ENCODE measurements at places on chromosomes 11 and 22.

DNA sequence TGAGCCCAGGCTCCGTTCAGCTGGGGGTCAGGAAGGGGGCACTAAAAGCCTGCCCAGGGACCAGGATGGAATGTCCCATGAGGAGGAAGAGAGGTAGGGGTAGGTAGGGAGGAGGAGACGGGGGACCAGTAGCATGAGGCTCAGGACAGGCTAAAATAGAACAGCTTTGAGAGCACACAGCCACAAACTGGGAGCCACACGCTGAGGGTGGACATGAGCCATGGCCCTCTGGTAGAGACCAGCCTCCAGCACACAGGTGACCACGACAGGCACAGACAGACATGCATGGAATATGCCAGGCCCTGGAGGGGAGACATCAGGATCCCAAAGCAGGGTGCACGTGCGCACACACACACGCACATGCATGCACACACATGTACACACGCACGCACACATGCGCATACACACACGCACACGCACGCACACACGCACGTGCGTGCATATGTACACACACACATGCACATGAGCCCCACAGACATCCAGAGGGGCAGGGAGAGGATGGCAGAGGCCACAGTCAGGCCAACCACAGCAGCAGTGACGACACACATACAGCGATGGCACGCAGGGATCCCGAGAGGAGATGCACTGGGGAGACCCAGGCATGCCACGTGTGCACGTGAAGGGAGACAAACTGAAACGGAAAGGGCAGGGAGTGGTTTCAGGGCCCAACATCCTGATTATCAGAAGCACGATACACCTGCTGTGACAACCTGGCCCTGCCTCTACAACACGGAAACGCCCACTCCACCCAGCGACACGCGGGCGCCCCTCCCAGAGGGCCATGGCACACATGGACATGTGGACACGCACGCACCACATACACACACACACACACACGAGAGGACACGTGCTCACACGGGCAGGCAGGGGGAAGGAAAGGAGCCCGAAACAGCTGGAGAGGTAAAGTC, 25.7 kb downstream of the LRRC10B start:
- no peak for DNase-seq

DNA sequence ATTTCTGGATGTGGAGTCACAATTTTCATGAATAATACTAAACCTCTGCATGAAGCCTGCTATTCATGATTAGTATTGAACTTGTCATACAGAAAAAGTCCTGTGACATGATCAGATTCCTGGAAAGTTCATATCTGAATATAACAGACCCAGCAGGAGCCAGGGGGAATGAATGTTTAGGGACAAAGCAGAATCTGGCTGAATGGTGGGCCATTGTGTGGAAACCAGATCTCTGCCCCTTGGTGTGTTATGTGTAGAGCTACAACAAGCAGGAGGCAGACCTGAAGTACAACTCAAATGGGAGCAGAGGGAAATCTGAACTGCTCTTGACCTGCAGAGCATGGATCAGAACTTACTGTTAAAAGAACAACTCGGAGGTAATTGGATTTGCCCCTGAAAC, 30.3 kb downstream of the KREMEN1 start:
- no peak for DNase-seq

DNA sequence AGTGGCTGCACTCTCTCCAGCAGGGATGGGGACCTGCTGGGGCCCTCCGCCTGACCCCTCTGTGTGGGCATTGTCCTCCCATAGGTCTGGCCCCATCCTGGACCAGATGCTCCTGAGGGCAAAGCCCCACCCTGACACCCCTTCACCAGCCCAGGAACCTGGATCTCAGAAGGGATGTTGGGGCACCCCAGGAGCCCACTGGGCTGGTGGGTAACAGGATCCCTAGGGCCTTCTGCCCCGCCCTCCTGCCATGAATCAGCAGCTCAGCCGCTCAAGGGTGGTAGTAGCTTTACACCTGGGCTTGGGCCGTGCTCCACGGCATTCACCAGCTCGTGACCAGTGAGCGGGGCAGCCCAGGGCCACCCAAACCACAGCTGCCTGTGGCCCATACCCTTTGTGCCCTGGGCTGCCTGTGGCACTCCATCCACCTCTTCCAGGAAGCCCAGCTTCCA, 1.0 kb upstream of the MAPK12 start:
- DNase-seq = no peak

DNA sequence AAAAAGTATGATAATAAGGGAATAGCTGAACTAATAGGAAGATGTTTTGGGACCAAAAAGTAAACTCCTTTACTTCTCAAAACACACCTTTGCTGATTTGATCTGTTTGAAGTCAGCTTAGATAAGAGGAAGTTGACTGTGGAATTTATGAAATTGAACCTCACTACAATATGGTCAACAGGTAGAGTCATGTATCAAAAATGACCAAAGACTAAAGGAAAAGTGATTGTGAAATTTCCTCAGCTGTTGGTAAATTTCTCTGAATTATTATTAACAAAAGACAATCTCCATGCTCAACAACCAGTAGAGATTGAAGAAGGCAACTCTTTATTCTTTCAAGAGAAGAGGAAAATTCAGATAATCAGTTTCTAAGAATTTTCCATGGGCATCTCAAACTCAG, 826.5 kb downstream of the KCNA4 start:
- DNase-seq = no peak

DNA sequence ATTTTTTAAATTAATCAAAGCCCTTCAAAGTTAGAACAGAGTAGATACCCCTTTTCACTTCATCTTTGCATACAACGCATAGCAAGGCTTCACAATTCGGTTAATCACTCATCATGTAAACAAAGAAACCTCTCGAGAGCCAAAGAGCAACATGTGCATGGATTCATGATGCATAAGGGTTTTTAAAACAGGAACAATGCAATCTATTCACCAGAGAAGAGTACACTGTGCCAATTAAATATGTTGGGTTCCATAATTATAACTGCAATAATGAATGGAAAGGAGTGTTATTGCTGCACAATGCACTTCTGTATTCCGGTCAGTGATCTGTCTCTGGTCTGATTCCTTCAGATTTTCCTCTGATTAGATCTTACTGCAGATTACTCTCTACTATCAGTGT, 45.3 kb downstream of the CADM1 start:
- DNase-seq = no peak

DNA sequence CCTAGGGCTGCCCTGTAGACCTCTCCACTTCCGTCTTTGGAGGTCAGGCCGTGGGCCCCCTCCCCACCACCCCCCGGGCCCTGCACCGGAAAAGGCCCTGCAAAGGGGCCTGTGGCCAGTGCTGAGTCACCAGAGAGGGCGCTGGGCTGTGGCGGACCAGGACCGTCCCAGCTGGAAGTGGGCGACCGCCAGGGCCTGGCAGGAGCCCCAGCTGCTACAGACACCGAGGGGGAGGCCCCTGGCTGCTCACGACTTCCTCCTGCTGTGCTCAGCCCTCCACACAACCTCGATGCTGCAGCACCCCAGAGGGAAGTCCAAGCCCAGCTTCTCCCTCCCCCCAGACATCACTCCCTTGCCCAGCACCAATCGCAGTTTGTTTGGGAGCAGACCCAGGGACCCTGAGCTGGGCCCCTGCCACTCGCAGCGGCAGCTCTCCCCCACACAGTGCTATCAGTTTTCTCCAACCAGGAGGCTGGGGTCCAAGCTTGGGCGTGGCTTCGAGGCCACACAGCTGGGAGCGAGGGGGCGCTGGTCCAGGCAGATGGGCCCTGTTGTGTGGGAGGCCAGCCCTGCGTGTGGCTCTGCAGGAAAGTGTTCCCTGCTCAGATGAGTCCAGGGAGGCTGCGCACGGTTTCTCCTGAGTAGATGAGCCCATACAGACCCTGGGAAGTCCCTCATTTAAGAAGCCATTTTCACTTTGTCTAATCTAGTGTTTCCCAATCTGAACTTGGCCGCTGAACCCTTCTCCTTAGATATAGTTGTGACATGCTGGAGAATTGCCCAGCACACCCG, 5.6 kb upstream of the SH3BP1 start:
- no peak for DNase-seq

GRCh38 chr11:34788642-34789041, 127.5 kb downstream of the APIP start:
- no peak for DNase-seq

DNA sequence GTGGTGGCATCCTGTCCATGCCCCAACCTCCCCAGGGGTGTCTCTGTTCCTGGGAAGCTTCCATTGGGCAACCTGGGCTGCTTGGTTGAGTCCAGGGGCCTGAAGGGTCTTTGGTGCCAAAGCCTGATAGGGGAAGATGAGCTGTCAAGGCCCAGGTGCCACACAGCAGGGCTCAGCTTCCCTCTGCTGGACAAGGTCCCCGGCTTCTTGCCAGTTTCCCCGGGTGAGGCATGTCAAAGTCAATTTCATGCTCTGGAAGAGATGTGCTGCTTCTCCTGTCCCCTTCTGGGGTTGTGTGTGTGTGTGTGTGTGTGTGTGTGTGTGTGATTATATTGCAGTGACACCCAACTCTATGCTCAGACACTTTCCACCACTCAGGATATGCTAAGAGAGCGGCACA, 26.9 kb downstream of the TP53I11 start:
- no peak for DNase-seq

DNA sequence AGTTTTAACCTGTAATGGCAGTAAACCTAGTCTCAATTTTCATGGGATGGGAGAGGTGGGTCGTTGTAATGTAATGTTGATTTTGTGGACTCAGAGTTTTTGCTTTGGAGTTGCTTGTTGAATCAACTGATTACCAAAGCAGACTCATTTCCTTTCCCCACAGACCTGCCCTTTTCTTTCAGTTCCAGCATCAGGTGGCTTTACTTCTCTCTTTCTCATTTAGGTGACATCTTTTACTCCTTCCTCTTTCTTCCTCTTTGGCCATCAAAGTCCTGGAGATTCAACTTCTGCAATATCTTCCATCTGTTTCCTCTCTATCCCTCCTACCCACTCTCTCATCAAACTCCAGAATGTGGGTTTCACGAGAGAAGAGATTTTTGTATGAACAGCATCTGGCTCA, 313.9 kb downstream of the TMEM135 start:
- no peak for DNase-seq

DNA sequence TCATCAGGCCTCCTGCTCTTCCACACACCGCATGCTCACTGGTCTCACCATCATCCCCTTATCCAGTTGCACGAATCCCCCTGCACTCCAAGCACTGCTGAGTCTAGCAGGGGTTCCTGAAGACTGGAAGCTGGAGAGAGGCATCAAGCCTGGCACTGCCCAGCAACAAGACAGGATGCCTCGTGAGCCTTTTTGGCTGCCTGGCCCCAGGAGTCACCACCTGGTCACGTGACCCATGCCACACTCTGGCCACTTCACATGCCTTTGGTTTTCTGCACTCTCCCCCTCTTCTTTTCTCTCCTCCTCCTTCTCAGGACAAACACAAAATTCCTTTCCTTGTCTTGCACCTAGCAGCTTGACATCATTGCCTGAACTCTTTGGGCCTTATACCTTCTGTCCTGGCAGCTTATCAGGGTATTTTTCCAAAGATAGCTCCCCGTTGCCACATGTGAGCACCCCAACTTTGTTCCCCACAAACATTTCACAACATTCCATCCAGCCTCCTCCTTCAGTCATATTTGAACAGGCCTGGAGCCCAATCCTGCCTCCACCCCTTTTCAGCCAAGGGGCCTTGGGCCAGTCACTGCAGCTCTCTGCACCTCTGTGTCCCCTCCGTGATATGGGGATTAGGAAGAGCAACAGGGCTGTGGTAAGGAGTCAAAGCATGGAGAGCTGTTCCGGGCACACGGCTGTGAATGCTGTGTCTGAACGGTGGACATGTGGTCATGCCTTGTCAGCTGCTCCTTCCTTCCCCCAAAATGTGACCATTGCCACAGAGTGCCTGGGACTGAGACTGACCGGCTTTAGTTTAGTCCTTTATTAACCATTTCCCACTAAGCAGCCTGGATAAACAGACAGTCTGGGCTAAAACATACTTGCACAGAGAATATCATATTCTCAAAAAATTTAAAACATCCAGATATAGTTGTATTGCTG, 2.8 kb upstream of the PACSIN2 start:
- DNase-seq = no peak

DNA sequence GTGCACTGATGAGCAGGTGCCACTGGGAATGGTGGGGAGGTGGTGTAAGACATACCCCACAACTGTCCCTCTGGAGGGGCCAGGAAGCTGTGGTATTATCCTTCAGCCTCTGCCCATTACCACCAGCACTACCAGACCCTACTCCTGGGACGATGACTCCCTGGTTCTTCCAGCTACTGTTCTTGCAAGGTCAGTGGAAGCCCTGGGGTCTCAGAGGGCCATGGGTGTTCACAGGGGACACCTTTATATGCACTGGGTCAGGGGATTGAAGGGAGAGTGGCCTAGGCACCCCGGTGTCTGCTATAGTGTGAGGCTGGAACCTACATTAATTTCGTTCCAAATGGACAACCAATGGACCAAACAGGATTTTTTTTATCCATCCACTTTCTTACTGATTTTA, 102.1 kb downstream of the RPS6KA4 start:
- DNase-seq = no peak

DNA sequence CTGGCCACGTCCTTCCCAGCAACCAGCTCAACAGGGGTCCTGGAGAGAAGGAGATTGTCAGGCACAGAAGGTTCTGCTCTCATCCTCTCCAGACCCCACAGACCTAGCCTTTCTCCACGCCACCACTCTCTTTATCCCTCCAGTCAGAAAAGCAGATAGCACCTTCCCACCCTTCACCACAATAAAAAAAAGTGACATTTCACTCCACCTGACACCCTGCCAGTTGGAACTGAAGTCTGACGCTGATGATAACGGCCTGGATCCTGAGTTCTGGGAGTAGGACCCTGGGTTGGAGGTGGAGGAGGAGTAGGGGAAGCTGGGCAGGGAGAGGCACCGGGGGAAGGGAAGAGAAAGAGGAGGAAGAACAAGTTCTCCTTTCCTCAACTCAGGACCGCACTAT, 127.5 kb upstream of the ANO1 start:
- DNase-seq = no peak

DNA sequence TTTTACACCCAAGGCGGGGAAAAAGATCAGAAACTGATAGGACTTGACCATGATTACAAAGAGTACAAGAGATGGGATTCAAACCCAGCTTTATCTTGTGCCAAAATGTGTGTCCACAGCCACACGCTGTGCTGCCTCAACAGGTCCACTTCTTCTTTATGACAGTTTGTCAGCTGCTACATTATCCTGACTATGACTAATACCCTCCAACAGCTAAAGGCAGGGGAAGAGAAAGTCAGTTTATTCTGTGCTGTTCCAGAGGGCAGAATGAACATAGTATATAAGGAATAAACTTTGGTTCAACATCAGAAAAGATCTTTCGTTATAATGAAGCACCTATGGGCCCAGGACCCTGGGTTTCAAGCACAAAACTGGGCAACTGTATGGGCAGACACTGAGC, 668.2 kb upstream of the TENM4 start:
- DNase-seq = no peak

GRCh38 chr11:12986194-12986898, 22.8 kb upstream of the RASSF10 start:
- no peak for DNase-seq

- DNase-seq = no peak
Observed at GRCh38 chr11:47587039-47587716, 700 bp downstream of the FAM180B start.

GRCh38 chr11:13448876-13449275, 14.1 kb downstream of the BTBD10 start:
- DNase-seq = no peak

All from hematopoietic multipotent progenitor cell treated with erythropoietin and hydrocortisone succinate and interleukin-3 and kit ligand, for 17 days (in vitro differentiated cells).